ENCODE measurements at places on chromosomes 5 and 9.

- DNase-seq = no peak
These were observed 69.0 kb downstream of the TSPAN17 start for GRCh38 chr5:176716320-176716719.

- no peak for DNase-seq
These were observed 128.7 kb downstream of the ATG10 start for GRCh38 chr5:82100303-82101077.

DNA sequence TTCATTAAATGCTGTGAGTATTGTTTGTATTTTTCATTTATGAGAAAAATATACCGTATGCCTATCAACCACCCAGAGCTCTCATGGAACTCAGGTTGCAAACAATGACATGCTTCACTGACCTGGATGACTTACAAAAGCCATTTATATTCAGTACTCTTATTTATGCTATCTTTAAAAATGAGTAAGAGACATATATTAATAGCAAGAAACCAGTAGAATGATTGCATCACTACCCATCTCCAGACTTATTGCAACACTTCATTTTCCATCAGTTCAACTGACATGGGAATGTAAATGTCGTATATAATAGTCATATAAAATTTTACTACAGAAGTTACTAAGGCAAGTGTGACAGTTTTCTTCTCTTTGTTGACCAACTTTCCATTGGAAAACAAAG is 69.1 kb downstream of the OTP start:
- DNase-seq = no peak

GRCh38 chr5:25418319-25418859 is 773.6 kb upstream of the CDH10 start:
- DNase-seq = no peak

DNA sequence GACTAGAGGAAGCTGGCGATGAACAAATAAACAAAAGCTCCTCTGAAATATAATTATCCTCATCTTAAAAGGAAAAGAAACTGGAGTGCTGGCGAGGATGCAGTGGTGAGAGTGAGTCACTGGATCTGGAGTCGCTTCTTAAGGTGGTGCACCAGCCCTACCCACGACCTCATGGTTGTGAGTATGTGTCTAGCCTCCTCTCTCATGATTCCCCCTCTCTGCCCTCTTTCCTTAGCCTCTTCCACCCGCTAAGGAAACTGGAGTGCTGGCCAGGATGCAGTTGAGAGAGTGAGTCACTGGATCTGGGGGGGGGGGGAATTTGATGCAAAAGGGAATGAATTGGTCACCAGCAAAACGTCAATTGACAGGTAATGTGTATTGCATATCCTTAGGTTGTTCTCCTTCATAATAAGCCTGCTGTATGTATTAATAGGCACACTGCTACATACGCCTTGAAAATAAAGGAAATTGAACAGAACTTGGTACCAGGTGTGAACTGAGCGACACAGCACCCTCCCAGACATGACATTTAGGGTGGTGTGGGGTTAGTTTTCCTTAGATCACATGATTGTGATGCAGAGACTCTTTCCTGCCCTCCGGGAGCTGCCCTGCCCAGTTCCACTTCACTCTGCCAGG is 36.3 kb upstream of the EBF1 start:
- DNase-seq = no peak

Measured in substantia nigra (tissue), 51 donors.